Stimulated activated CD8-positive, alpha-beta memory T cell treated with anti-CD3 and anti-CD28 coated beads, Interleukin-2, amount 100 ng/mL, for 1 hour (primary cell): ENCODE measurements at places on chromosomes 7 and 10.
A peak's percentile ranks its signal among the peaks of the same experiment; 100 is the strongest.

DNA sequence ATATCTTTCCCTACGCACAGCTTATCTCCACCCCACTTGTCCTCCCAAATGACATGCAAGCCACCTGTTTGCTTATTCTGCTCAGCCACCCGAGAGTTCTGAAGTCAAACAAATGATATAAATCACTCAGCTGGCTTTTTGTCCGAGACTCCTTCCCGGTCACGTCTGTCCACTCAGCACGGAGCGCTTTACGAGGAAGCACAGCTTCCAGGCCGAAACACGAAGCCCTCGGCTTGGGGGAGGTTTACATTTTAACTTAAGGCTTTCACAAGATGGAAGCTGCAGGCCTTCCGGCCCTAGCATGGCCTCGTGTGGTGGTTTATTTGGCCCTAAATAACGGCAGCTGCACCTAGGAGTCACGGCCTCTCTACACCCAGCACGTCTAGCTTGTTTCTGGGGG is 60.1 kb upstream of the GNA12 start:
- no peak for DNase-seq

- DNase-seq = no peak
Observed at GRCh38 chr7:148402159-148402558, 188.4 kb upstream of the C7orf33 start.

- no peak for DNase-seq
Observed at GRCh38 chr7:37545619-37546534, 97.2 kb upstream of the ELMO1 start.

GRCh38 chr10:113752553-113752952 is 1.1 kb downstream of the PLEKHS1 start:
- DNase-seq = no peak

GRCh38 chr10:99410146-99410545 is 20.3 kb downstream of the GOT1 start:
- no peak for DNase-seq

DNA sequence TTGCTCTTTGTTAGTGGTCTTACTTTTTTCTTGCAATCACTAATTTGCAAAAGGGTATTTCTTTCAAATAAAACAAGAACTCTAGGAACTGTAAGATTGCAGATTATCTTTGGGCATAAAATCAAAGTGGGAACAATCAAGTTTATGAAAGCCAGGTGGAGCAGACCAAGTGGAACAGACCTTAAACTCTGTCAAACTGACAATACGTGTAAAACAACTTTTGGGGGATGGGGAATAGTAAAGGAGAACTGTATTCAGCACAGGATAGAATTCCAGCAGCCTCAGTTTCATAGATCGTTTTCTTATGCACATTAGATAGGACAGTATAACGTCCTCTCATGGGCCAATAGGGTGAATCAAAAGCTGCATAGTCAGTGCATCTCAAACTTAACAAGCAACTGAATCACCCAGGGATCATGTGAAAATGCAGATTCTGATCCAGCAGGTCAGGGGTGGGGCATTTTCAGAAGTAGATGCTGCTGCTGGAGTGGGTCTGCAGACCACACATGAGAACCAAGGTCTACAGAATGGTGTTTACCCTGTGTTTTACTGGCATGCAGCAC is 120.7 kb downstream of the PIP4K2A start:
- DNase-seq = no peak

GRCh38 chr7:80634505-80634904 is 3.9 kb upstream of the CD36 start:
- no peak for DNase-seq

- DNase-seq = no peak
Observed at GRCh38 chr7:129032017-129032416, 22.9 kb downstream of the TNPO3 start.

DNA sequence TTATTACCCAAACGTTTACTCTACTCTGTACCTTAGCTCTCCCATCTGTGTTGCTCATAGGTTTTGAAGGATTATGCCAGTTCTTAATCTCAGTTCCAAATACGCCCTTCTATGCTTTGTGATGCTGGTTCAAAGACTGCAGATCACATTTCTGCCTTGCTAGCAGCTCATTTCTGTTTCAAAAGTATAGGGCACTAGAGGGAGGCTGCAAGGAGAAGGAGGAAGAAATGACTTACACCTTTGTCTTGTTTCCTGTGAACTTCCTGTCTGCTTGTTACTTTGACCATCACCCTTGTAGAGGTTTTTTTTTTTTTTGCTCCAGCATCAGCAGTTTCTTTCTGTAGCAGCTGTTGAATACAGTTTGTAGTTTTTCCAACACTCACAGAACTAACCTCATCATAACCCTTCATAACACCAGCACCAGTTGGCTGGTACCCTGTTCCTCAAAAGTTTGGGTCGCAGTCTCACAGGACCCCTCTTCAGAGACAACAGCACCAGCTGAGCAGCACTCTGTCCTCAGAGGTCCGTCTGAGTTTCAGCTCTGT is 16.5 kb downstream of the SLK start:
- DNase-seq = no peak

DNA sequence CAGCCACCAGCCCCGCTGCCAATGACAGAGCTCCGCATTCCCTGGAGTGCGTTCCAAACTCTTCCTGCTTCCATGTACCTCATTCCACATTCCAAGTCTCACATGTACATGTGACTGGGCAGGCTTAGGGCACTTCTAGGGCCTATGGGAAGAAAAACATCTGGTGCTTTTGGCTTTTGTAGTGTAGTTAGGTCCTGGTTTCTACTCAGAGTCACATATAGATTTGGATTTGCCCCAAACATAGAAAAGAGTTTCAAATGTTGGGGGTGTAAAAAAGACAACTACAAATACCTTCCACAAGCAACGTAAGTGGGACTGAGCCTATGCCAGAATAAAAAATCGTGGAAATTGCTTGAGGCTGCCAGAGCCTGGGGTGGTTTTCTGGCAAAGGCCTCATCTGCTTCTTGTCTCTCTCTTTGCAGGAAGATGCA is 84.1 kb downstream of the ZNF467 start:
- DNase-seq = no peak

- no peak for DNase-seq
Observed at GRCh38 chr10:92965314-92965713, 95.3 kb upstream of the CYP26C1 start.

GRCh38 chr10:114749510-114749909 is 72.1 kb upstream of the FHIP2A start:
- DNase-seq = no peak

DNA sequence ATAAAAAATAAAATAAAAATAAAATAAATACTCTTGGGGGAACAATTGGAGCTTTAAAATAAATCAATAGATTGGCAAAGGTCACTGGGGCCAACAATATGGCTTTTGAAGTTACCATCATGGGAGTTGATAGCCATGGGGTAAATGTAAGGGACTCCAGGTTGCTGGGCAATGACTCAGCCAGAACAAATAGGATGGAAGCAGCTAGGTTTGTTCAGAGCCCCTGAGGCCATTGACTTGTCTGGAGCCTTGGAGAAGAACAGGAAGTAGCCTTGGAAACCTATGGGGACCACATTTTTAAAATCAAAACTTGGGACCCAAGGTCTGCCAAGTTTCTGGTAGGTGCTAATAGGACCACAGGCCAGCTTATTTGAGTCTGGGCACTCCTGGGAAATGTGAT is 20.2 kb upstream of the FRA10AC1 start:
- no peak for DNase-seq

DNA sequence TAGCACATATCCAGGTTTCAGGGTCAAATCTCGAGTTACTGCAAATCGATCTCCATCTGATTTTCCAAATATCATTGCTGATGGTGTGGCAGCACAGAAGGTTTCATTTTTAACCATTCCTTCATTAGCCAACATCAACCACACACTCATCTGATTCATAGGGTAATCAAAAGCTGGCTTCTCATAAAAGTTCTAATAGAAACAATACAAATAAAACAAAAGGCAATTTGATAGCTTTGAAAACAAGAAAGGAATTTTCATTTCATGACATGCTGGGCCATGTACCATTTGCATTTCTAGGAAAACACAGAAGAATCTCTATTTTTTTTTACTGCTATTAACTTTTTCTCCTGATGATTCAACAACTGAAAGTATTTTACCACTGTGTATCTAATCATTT is 147.7 kb upstream of the SLC26A5 start:
- no peak for DNase-seq

DNA sequence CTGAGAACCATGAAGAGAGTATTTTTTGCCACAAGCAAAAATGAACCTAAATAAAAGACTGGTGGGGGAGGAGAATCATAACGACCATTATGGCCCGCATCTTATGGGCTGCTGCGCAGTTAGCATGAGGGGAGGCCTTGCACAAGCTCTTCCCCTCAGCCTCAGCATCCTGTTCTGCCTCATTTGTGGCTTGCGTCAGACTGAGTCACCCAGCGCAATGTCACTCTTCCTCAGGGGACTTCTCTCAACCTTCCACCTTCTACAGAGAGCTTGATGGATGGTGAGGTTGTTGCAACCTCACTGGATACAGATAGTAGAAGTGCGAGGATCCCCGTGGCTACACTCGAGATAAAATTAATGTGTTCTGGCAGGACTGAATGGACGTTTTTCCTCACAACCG is 16.8 kb upstream of the GPR15LG start:
- no peak for DNase-seq

DNA sequence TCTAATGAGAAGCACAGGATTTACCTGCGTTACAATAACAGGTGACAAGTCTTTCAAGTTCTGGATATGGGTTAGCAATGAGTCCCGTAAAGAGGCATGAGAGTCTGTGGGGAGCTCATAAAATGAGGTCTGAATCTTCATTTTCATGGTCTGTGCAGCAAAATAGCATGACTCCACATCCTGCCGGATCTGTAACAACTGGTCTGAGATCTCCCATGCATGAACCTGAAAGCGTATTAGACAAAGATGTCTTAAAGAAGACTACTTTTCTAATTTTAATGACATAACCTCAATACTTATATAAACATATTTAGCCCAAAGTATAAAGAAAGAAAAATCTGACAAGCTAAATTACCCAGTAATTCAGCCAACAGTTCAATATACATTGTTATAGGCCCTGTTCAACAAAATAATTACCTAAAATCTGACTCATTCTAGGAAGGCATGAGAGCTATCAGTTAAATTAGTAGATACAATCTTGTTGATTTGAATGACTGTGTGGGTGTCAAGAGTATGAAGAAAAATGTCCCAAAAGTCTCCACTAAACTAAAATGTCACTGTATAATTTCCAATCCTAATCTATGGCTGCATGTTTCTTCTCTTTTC is 36.9 kb downstream of the TNPO3 start:
- no peak for DNase-seq

- peak; percentile 25 for DNase-seq
Observed at GRCh38 chr7:55254596-55255495, 110.3 kb upstream of the LANCL2 start.
